ENCODE measurements at places on chromosomes 11 and 22. TPM values are rescaled to one million over a fixed set of nuclear protein-coding genes. Genes with fewer than 3 reads are reported as not detected.

The DBX1 gene
- not detected for total RNA-seq

The SLC1A2 gene
- 55.5 TPM for total RNA-seq

The CD3G gene
- total RNA-seq = 0.50 TPM

DNA sequence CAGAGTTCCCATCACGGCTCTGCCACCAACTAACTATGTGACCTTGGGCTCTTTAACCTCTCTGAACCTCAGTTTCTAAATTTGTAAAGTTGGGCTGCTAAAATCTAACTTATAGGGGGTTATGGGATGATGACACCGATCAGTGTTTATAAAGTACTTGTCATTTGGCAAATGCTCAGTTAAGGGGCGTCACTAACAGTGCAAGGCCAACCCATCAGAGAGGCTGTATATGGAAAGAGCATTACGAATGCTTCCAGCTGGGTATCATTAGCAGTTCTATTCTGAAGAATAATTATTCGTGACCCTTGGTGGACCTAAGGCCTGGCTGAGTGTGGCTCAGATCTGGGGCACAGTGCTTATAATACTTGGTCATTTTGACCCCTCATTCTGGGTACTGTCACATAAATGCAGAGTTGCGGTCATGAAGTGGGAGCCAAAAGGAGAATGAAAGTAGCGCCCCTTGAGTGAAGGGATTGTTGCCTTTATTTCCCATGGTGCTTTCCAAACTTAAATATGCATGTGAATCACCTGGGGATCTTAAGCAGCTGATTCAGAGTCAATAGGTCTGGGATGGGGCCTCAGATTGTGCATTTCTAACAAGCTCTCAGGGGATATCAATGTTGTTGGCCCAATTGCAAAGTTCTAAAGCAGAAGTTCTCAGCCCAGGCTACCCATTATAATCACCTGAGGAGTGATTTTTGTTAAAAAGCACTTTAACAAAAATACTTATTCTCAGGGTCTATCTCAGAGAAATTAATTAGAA lies 115.8 kb downstream of the CSNK2A3 start:
- H3K36me3 ChIP-seq = no peaks in the 10 kb centered on the region
- no peak overlapping the region for H3K27ac ChIP-seq
- DNase-seq = no peak
- H3K4me3 ChIP-seq = no peak overlapping the region
- no peaks in the 10 kb centered on the region for H3K4me1 ChIP-seq
